ENCODE measurements at places on chromosomes 11 and 22.

DNA sequence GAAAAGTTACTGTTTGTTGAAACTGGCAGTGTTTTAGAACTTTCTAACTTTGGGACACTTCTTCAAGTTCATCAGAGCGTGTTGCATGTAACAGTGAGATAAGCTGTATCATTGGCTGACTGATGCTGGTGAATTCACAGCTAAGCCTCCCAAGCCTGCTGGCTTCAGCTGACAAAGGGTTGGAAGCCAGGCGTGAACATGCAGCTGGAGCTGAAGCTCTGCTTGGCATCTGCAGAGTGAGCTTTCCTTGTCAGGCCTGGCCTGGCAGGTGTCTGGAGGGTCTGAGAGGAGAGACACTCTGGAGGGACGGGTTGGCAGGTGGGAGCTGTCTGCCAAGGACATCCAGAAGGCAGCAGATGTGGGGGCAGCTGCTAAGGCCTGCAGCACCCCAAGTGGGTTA, 1.5 kb downstream of the AMPD3 start:
- no peak for DNase-seq

GRCh38 chr11:63892228-63892627, 24.7 kb downstream of the RCOR2 start:
- peak; percentile 65 for DNase-seq

GRCh38 chr11:97738751-97739150, 1282.0 kb upstream of the CNTN5 start:
- no peak for DNase-seq

GRCh38 chr11:13705710-13706109, 37.2 kb downstream of the FAR1 start:
- no peak for DNase-seq

GRCh38 chr11:67114275-67114896, 4.7 kb upstream of the KDM2A start:
- no peak for DNase-seq

DNA sequence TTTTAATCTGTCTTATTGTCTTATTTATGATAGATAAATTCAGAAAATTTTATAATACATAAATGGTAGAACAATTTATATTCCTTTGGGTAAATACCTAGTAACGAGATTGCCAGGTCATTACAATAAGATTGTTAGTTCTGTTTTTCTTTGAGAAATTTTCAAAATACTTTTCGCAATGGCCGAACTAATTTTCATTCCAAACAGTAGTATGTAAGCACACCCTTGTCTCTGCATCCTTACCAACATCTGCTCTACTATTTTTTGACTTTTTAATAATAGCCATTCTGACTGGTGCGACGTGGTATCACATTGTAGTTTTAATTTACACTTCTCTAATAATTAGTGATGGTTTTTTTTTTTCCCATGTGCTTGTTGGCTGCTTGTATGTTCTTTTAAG, 351.4 kb upstream of the LUZP2 start:
- DNase-seq = peak; percentile 0
